Activated CD4-positive, alpha-beta memory T cell treated with anti-CD3 and anti-CD28 coated beads, Interleukin-2, amount 10 ng/mL, durations not matched to agents 7 days and 5 days (primary cell): ENCODE measurements at places on chromosomes 1 and 21.

DNA sequence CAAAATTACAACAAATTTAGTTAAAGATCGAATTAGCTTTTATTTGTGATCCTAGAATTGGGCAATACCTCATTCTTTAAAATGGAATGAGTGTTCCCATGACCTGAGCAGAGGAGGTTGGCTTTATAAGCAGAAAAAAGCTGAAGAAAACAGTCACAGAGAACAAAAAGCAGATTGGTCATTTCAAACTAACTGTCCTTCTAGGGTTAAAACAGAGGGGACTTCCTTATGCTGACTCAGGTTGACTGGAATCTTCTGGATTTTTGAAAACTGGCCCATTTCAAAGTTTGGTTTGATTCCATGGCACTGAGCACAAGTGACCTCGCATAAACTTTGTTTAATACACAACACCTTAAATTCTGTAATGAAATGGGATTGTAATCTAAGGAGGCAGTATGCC, 17.6 kb downstream of the NFASC start:
- no peak for DNase-seq

DNA sequence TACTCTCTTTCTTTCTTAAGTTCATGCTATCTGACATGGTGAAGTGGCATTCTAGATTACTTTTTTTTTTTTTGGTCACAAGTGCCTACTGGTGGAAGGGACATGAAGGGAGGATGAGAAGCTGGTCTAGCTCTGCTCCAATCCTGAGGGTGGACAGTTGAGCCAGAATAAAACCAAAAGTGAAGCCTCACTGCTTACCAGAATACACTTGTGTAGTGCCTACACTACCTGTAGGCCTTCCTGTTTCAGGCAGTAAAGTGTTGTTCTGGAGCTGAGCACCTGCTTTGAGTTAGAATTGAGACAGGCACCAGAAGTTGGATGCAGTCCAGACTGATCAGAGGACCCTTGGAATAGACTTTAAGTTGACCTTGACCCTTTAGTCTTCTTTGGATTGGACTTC, 40.4 kb upstream of the APOBEC4 start:
- no peak for DNase-seq

GRCh38 chr1:202235856-202236837, 42.5 kb downstream of the LGR6 start:
- peak; percentile 70 for DNase-seq

GRCh38 chr1:226542623-226543103, 5.9 kb upstream of the STUM start:
- DNase-seq = no peak

- DNase-seq = no peak
These were observed 34.7 kb downstream of the CHD5 start for GRCh38 chr1:6145396-6145750.

GRCh38 chr1:81682490-81682889, 118.2 kb upstream of the ADGRL2 start:
- DNase-seq = no peak

GRCh38 chr1:226884116-226884625, 13.8 kb downstream of the PSEN2 start:
- no peak for DNase-seq

GRCh38 chr1:182291584-182292192, 99.9 kb downstream of the GLUL start:
- no peak for DNase-seq

DNA sequence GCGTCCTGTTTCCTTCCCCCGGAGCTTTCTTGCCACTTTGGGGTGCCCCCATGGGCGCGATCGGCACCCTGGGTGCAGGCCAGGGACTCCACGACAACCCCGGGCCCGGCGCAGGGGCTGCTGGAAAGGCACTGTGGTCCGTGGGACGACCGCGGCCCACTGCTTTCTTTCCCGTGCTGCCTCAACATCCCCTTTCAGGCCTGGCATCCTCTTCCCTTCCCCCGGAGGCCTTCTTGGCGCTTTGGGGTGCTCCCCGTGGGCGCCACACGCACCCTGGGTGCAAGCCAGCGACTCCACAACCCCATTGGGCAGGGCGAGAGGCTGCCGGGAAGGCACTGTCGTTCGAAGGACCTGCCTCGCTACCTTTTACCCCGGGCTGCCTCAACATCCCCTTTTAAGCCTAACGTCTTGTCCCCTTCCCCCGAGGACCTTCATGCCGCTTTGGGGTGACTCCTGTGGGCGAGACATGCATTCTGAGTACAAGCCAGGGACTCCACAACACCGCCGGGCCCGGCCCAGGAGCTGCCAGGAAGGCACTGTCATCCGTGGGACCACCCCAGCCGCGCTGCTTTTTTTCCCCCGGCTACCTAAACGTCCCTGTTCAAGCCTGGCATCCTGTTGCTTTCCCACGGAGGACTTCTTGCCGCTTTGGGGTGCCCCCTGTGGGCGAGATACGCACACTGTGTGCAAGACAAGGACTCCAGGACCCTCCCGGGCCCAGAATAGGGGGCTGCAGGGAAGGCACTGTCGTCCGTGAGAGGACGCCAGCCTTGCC, 137.8 kb downstream of the LIPI start:
- DNase-seq = no peak

GRCh38 chr1:110557481-110557880, 38.5 kb upstream of the KCNA10 start:
- DNase-seq = no peak

- DNase-seq = peak; percentile 70
These were observed 12.6 kb downstream of the METTL13 start for GRCh38 chr1:171794085-171794484.

DNA sequence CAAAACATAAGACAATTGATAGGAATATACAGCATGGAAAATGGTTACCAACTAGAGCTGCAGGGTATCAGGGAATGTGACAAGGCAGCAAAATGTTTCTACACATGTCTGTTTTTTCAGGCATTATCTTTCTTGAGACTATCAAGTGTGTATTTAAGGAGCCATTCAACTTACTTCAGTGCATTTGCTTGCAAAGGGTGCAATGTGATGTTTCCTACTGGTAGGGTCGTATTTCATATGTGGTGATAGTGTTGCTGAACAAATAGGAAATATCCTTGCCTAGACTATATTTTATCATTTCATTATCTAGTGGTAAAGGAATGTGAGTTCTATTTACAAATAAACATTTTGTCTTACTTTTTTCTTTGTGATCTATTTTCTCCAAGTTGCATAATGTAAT, 42.4 kb downstream of the PTPRC start:
- no peak for DNase-seq

DNA sequence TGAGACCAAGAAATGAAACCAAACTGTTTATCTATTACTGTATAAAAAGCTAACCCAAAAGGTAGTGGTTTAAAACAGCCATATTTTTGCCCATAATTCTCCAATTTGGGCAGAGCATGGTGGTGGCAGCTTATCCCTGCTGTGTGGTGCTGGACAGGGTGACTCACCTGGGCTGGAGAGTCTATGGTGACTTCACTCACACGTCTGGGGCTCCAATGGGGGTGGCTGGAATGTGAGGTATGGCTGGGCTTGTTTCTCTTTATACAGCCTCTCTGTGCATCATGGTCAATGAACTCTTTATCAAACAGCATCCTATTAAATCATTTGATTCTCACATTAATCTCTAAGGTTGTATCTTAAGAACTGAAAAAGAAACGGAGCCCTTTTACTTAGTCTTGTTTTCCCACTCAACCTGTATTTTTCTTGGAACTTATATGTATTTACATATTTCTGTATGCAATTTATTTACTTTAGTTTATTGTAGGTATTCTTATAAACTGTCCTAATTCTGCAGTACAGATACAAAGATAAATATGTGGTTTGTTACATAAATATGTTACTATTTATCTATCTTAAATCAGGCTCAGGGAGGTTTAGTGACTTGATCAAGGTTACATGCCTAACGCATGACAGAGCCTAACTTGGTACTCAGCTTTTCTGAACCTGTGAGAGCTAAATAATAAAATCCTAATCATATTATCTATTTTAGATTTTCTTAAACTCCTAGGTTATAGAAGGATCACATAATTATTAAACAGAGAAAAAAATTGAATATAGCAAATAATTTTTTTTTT, 37.5 kb upstream of the WLS start:
- DNase-seq = no peak

DNA sequence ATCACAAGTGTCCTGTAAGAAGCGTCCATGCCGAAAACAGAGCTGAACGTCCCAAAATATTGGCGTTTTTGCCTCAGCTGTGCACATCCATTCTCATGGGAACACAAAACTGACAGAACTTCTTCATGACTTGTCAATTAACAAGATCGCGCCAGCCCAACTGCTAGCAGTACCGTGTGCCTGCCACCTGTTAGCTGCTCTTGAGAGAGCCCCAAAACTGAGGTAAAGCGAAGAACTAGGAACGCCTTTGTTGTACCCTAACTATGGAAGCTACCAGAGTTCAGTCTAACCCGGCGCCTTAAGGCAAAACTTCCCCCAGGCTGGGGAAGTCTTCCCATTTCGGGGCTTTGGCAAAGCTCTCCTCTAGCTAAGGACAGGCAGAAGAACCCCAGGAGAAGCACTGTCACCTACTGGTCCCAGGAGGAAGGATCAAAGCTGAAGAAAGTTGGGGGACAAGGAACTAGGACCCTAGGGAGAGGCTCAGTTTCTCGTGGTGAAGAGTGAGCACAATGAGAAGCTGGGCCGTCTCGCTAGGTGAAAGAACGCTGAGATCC, 719 bp downstream of the EYA3 start:
- DNase-seq = peak; percentile 43

GRCh38 chr1:152982076-152982475, 1.8 kb upstream of the SPRR1A start:
- no peak for DNase-seq

DNA sequence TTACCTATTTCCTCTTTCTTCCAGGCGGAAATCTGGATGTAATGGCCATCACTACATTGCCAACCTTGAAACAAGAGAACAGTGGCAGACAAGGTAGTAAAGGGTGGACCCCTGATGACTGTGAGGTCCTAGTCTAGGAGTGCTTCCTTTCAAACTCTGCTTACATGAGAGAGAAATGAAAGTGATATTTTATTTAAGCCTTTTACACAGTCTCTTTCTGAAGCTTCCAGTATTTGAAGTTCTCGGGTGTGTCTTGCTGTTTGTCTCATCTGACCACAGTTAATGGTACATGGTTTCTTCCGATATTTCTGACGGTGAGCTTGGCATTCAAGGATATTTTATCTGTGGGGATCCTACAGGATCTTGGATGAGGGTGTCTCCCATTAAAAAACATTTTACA, 215.2 kb downstream of the SLC45A1 start:
- no peak for DNase-seq

DNA sequence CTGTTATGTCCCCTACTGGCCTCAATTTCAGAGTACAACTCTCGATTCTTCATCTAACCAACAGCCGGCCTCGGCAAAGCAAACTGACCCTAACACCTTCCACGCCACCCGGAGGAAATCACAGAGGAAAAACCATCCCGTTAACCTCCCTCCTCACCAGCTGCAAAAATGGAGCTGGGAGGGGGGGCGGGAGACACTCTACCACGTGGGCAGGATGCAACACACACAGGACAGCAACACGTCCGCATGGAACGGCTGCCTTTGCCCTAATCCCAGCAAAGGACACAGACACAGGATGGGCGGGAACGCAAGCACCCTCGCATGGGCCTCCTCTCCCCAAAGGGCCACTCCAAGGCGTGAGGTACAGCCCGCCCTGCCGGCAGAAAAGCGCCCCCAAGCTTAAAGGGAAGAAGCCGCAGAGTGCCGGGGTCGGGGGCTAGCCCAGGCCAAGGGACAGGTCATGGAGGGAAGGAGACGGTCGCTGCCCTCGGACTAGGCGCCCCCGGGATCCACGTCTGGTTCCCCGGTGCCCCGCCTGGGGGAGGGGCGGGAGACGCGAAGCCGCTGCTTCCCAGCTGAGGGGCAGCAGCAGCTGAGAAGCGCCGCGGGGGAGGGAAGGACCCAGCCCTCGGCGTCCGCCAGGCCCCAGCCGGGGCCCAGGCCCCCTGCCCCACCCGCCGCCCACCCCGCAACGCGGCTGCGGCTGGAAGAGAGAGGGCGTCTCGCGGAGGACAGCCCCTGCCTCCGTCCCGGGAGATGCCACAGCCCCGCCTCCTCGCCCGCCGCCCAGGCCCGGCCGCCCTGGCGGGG, 590 bp downstream of the FOXJ3 start:
- DNase-seq = peak; percentile 43

DNA sequence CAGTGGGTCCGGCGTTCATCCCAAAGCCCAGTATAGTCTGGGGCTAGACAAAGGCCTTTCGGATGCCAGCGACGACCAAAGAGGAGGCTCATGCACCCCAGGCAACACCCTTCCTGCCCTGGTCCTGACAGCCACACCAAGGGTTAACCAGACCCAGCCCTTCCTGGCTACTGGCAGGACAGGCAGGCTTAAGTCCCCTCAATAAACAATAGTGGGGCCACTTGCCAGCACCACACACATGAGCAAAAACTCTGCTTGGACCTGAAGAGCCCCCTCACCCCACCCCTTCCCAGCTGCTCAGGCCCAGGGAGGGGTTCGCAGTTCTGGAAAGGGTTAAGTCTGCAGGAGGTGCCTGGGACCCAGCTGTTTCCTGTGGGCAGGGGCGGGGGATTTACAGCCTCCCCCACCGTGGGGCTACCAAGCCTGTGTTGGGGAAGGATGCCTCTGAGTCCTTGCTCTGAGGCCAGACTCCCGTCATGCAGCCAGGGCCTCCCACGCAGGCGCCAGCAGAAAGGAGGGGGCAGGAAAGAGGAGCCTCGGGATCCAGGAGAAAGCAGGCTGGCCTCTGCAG, 18.2 kb downstream of the PHLDA3 start:
- no peak for DNase-seq

DNA sequence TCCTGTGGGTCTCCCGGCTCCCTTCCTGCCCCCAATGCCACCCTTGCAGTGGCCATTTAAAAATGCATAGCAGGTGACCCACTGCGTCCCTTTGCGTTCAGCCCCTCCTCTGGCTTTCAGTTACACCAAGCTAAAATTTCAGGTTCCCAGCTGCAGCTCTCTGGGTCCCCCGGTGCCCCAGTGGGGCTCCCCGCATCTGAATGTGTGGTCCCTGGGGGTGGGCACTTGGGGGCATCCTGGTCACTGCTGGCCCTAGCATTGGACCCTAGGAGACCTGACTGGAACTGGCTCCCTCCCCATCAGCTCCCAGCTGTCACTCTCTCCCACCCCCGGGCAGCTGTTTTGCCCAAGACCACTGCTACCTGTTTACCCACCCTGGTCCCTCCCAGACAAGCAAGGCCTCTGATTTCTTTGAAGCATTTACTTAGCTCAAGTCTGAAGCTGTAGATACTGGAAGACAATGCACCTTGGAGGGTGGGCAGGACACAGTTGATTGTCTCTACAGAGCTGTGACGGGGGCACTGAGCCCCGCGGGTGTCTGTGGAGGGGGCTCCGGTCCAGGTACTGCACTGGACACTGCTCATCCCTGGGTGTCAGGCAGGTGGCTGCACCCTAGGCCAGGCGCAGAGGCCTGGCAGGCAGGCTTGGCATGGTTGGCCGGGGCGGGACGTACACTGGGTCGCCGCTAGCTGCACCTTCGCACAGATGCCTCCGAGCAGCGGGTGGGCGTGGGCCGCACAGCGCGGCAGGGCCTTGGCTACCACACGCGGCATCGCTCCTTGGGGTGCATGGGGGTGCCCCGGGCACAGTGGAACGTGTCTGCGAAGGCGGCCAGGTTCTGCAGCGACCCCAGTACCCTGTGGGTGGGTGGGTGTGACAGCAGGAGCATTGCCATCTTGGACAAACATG, 3.9 kb downstream of the PRXL2B start:
- DNase-seq = no peak

- DNase-seq = no peak
These were observed 4.7 kb downstream of the ADSS2 start for GRCh38 chr1:244447024-244447423.

- no peak for DNase-seq
These were observed 90.4 kb downstream of the SLC45A1 start for GRCh38 chr1:8408151-8408839.
